Activated CD4-positive, alpha-beta T cell treated with anti-CD3 and anti-CD28 coated beads, Interleukin-2, amount 50 U/mL, for 4 hours (primary cell): ENCODE measurements at places on chromosomes 6 and 20.

DNA sequence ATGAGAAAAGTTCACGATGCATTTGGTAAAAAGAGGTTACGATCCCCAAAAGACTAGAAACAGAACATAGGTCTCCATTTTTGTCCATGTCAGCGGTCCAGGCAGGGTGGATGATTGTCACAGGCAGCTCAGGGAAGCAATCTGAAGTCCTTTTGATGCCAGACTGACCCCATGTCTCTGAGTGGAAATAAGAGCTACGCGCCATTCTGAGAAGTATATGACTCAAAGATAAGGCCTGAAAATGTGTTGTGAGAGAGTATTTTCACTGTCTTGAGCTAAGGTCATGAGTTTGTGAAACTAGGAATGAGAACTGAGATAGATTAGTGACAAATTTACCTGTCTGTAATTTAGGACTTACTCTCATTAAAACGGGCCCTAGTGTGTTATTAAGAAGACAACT, 69.5 kb downstream of the LYRM4 start:
- DNase-seq = no peak

GRCh38 chr20:12659942-12660341, 348.8 kb upstream of the SPTLC3 start:
- no peak for DNase-seq

DNA sequence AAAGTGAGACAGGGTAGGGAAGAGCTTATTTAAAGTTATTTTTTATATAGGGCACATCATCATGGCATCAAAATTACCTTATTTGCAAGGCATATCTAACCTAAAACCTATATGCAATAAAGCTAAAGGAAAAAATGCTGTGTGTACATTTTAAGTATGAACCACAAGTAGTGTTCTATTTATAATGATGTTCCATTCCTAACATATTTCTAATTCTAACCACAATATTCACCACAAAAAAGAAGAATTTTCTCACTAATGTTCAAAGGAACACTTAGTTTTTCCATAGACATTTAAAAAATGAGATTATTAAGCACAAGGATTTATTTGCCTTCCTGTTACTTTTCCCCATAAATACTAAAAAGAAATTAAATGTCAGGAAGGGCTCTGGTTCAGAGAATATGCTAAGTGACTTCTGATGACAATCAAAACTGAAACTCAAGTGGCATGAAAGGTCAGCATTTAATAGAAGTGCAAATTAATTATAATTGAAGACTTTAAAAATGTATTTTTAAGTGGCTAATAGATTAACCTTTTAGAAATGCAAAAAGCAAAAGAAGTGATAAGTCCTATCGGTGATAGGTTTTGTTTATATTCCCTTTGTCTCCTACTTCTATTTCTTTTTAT, 25.1 kb downstream of the GPR63 start:
- DNase-seq = no peak

GRCh38 chr20:38674092-38674764, 50.1 kb upstream of the SLC32A1 start:
- peak; percentile 51 for DNase-seq

GRCh38 chr20:38165966-38166702, 1.1 kb upstream of the TGM2 start:
- DNase-seq = no peak

- no peak for DNase-seq
These were observed 129.2 kb downstream of the ATXN1 start for GRCh38 chr6:16632101-16632500.

DNA sequence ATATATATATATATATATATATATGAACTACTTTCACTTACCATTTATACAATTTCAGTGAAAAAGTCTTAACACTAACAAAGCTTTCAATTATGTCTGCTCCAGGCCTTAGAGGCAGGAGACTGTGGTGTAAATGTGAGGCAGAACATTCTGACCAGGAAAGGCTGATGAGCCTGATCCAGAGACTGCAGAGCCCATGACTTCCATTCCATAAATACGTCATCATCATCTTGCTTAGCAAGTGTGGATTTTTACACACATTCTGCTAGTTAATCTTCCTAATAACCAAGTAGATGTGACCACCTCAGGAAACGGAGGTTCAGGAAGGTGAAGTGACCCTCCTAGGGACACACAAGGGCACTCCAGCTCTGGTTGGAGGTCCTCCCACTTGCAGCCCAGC, 14.9 kb downstream of the TRERF1 start:
- no peak for DNase-seq

- DNase-seq = no peak
These were observed 13.7 kb downstream of the RIPK1 start for GRCh38 chr6:3081960-3082359.

GRCh38 chr20:4088766-4089165, 73.4 kb upstream of the RNF24 start:
- DNase-seq = no peak

DNA sequence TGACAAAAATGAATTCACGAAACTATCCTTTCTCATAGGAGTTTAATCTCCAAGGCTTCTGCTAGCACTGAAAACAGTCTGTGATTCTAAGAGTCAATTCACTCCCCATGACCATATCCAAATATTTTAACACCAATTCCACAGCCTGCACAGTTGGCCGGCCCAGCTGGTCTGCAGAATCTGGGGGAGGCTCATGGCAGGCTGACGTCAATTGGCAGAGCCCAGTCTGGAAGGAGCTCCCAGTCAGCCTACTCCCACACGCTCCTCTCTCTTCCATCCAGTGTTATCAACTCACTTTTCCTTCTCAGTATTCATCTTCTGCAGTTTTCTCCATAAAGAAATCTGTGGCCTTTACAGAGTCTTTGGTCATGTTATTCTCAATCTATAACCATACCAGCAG, 111.0 kb downstream of the TBXT start:
- no peak for DNase-seq

DNA sequence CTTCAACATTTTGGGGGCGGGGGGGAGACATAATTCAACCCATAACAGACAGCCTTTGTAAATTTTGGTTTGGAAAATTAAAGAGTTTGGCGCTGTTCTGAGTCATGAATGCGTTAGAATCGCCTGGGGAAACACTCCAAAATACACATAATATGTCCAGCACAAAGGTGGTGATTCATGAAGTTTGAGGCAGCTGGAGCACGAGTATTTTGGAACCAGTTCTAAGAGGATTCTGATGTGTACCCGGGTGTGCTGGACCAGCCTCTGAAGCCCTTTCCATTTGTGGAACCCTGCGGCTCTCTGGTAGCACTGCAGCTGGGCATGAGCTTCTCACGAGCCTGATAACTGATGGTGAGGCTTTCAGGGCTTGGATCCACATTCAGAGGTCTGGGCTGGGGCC, 4.7 kb downstream of the GMPR start:
- DNase-seq = no peak

- DNase-seq = no peak
These were observed 64.4 kb downstream of the UBE2V1 start for GRCh38 chr20:50048420-50049166.

DNA sequence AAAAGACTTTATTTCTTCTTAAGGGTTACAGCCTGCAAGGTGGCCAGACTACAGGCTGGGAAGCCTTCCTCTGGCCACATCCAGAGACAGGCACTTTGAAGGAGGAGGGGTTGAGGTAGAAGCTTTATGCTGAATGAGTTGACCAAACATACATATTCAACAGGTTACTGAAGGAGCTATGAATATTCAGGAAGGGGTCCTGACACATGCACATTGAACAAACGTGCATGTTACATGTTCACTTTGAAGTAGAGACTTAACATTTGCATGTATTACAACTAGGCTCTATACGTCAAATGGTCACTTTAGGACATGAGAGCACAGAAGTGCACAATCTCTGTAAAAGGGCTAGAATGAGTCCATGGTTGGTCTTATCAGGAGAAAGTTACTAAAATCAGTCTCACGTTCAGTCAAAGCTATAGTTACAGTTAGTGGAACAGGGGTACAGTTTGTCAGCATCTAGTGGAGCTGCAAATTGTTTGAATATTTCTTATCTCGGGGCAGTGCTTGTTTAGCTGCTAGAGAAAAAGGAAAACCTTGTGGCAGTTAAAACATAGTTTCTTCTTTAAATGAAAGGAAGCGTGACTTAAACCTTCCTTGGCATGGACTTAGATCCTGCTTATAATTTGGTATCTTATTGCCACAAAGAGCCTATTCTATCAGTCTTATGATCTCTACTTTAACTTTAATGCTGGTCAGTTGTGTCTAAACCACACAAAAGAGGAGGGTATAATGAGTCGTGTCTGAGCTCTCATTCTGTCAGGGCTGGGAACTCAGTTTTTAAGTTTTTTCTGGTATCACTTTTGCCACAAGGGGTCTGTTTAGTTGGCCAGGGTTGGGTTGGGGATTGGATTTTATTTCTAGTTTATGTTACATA, 4.6 kb upstream of the ZSCAN9 start:
- no peak for DNase-seq

- no peak for DNase-seq
These were observed 116.2 kb upstream of the SALL4 start for GRCh38 chr20:51918561-51918960.

GRCh38 chr20:11090751-11091150, 417.0 kb upstream of the JAG1 start:
- DNase-seq = no peak

DNA sequence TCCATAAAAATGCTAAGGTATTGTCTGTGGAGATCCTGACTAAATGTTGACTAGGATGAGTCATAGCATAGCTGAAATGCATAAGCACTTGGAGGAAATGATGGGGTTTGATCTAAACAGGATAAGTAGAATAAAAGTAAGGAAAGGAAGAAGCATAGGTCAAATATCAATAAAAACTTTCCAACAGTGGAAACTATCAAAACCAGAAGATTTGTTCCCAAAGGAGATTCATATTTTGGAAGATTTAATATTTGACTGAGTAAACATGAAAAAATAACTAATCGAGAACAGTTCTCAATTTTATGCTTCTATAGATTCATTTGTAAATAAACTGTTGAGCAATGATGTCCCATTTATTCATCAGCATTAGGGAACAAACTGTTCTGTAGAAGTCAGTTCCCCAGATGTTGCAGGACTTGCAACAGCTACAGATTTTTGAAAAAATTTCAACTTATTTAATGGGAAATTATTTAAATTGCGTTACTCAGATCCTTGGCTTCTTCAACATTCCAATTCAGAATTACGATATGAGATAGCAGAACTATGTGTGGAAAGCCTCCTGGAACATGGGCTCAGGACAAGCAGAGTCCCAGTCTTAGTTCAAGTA, 133.7 kb upstream of the TBX18 start:
- DNase-seq = no peak

DNA sequence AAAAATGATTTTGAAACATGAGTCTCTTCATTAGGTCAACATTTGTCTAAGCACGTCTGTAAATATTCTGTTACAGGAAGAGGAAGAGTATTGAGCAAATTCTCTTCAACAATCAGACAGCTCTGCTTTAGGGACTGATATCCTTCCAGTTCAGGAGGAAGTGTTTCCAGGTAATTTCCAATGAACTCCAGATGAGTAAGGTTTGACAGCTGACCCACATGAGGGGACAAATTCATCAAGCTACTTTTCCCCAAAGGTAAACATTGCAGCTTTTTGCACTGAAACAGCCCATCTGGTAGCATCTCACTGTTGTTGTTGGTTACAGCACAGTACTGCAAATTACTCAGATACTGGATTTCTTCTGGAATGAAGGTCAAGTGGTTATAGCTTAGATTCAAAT, 18.1 kb downstream of the ENPP1 start:
- no peak for DNase-seq

- no peak for DNase-seq
These were observed 24.5 kb downstream of the PDE10A start for GRCh38 chr6:165638530-165638929.

- DNase-seq = no peak
These were observed 19.7 kb downstream of the NRSN1 start for GRCh38 chr6:24145690-24146131.

GRCh38 chr20:51185277-51185676, 162.4 kb upstream of the KCNG1 start:
- no peak for DNase-seq

DNA sequence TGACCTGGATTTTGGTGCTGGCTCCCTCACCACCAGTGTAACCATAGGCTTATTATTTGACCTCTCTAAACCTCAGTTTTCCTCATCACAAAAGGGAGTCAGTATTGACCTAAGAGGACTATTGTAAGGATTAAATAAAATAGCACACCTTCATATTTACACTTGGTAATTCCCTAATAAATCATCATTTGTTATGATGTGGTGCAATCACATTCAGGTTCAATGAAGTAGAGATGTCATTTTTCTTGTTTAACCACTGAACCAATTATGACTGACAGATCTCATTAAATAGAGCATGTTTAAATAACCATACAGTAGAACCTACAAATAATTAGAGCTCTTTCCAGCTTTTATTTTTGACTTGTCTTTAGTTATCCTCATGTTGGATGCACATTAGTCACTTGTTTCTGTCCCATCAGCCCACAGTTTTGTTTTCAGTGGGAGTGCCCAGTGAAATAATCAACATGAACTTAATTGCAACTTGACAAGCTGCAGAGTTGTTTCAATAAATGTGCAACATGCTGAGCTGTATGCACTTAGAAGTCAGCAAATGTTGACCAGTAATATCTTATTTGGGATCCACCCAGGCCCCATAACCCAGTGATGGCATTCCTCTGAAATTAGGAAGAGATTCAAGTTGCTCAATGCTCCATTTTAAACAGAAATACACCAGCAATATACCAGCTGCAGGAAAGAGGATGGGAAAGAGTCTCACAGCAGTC, 451.7 kb upstream of the MARCKS start:
- no peak for DNase-seq

DNA sequence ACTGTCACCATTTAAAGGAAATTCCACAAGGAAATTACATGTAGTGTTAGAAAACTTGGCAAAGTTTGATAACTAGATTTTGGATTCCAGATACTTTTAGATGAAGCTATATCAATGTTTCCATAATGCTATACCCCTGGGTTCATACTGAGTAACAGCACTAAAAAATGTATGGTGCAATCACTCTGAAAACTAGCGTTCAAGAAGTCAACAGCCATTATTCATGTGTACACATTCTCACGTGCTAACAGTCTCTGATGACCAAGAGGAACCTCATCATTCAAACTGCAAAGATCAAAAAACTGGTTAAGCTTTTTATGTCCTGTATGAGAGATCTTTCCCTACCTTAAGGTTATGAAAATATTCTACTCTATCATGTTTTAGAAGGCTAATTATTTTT, 197.6 kb downstream of the GMDS start:
- no peak for DNase-seq

DNA sequence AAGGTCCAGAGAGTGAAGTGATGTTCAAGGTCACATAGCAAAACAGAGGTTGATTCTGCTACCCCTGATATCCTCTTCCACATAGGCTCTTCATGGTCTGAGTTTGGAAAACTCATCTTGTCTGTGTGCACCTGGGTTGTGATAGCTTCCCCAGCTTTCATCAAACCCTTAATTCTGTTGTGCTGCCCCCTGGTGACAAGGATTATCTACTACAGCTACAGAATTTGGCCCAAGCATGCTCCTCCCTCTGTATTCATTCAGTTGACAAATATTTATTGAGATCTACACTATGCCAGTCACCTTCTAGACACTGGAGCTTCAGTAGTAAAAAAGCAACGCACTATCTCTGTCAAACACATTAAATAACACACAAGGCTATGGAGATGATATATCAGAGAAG, 50.4 kb downstream of the SMPDL3A start:
- peak; percentile 10 for DNase-seq

GRCh38 chr6:26524722-26525370, 13.3 kb upstream of the HMGN4 start:
- DNase-seq = no peak
